Coronary artery (tissue), 2 donors: ENCODE measurements at places on chromosomes 3 and 15.
A peak's percentile ranks its signal among the peaks of the same experiment; 100 is the strongest.

DNA sequence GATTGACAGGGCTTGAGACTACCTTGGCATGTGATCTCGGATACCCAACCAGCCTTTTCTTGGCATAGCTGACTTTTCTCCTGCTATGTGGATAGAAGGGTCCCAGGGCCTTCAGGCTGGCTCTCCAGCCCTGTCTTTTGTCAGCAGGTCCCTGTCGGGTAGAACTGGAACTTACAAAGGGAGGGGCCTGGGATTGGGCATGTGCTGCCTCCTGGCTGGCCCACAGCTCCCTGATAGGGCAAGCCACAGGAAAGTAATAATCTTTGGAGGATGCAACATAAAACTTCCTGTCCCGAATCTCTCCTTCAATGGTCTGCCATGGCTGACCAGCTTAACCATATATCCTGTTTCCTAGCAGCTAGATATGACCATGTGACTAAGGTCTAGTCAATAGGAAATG, 89.1 kb downstream of the ABHD5 start:
- no peak for DNase-seq

DNA sequence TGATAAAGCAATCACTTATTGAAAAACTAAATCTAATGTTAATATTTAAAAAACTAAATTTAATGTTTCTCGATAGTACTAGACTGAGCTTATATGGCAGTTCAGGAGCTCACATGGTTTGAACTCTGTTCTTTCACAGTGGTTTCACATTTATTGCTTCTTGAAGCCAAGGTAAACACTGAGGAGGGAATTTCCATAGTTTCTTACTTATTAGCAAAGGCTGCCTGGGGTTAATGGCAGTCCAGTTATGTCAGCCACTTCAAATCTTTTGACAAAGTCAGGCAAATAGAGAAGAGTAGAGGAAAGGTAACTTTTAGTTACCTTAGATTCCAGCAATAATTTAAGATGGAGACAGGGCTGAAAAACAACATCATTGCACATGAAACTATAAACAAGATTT, 831.5 kb downstream of the ROBO2 start:
- no peak for DNase-seq

- DNase-seq, result no peak
Measured at GRCh38 chr15:25335279-25335678, 103.5 kb downstream of the UBE3A start.

- DNase-seq, result no peak
Measured at GRCh38 chr3:185934174-185934557, 3.6 kb downstream of the TRA2B start.

- DNase-seq, result peak; percentile 62
Measured at GRCh38 chr3:13878281-13879101, 1.4 kb downstream of the WNT7A start.

GRCh38 chr3:39114456-39114855, 7.0 kb downstream of the TTC21A start:
- DNase-seq, result no peak

- DNase-seq, result peak; percentile 45
Measured at GRCh38 chr15:31499236-31499952, 172.8 kb downstream of the KLF13 start.

- no peak for DNase-seq
Measured at GRCh38 chr15:27696530-27696929, 402.6 kb downstream of the OCA2 start.

GRCh38 chr3:55180936-55181535, 253.2 kb upstream of the LRTM1 start:
- no peak for DNase-seq

DNA sequence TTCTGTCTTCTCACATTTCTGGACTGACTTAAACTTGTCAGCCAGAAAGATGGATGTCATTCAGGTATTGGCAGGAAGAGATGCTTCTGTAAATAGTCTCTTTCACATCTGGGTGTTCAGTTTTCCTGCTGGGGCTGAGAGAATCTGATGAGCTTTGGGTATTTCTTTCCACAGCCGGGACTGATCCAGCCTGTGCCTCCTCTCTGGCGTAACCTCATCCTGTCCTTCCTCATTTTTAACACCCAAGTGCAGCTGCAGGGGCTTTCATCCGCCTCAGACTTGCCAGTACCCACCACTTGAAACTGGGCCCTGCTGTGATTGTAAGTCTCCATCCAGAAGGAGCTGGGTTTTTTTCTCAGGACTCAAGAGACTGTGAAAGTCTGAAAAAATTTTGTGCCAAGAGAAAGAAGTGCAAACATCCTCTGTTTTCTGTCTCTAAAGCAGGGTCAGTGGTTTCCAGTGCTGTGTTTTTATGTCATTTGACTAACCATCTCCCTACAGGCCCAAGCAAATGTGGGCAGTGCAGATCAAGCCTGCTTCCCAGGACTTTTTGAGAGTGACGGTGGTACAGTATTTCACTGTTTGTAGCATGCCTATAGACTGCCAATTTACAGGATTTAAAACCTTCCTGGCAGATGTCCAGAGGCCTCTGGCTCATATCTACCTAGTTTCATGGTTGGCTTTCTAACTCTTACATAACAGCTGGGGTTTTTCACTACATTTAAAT, 342.7 kb downstream of the PTPRG start:
- no peak for DNase-seq

- no peak for DNase-seq
Measured at GRCh38 chr3:171058058-171058457, 31.5 kb upstream of the SLC2A2 start.

- no peak for DNase-seq
Measured at GRCh38 chr3:88671573-88671972, 435.8 kb upstream of the EPHA3 start.

DNA sequence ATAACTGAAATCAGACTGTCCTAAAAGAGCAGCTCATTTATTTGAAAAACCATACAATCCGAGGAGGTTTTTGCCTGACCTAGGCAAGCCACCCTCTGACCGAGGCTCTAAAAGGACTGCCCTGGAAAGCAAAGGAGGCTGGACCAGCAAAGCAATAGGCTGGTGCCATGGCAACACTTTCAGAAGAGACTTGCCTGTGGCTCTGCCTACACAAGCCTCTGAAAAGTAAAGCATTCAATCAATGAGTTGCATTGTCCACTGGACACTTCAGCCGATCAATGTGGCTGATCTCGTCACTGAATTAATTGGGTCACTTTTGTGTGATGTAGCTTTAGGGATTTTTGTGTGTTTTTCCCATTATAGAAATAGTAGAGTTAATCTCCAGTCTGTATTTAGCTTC, 99.1 kb upstream of the SEMA6D start:
- no peak for DNase-seq

DNA sequence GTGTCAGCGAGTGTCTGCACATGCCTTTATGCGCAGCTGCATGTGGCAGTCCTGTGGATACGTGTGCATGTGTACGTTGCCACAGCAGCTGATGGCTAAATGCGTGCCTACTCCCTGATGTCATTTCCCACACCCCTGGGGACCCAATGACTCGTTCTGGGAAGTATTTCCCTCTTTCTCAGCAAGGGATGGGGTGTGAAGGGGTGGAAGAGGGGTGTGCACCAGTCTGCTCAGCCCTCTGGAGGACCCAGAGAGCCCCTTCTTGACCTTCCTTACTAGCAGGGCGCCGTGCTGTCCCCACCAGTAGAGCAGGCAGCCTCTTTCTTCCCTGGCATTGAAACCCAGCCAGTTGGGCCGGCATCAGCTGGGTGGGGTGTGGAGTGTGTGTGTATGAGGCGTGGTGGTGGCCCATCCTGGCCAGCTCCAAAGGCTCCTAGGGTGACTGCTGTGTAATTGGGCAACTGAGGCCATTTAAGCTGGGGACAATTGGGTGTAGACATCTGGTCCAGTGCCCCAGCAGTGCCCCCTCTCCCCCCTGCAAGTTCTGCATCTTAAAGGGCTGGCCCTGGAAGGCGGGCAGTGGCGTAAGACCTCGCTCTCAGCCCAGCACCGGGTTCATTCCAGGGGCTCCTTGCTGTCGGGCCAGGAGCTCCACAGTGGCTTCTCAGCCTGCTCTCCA, 19.2 kb downstream of the SNX33 start:
- DNase-seq, result peak; percentile 95

GRCh38 chr3:192820161-192820560, 92.8 kb upstream of the FGF12 start:
- DNase-seq, result no peak

DNA sequence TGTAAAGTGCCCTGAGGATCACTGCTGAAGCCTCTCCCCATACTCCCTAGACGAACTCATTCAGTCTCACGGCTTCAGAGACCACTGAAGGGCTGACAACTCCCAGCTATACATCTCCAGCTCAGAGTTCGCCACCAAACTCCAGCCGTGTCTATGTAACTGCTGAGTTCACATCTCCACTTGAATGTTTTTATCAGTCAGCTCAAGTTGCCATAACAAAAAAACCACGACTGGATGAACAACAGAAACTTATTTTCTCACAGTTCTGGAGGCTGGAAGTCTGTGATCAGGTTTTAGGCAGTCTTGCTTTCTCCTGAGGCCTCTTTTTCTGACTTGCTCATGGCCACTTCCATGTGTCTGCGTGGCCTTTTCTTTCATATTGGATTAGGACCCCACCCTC, 223.0 kb upstream of the LRRFIP2 start:
- DNase-seq, result no peak

DNA sequence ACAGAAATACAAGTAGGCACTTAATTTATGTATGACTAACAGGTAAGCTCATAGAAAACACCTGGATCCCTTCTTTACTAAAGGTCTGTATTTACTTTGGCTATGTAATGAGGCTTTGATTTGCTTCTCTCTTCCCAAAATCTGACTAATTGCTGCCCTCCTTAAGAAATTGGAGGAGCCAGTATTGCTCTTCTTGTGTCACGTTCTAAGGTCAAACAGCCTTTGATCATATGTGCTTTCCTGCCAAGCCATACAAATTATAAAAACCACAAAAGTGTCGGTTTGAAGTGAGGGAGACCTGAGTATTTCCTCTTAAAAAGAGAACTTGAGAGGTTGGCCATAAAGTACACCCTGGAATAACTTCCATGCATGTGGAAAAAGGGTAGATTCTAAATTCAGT, 112.1 kb upstream of the MB21D2 start:
- no peak for DNase-seq

- DNase-seq, result no peak
Measured at GRCh38 chr3:77815467-77815866, 775.6 kb downstream of the ROBO2 start.

GRCh38 chr15:76299786-76300185, 11.5 kb downstream of the ETFA start:
- DNase-seq, result no peak

- DNase-seq, result no peak
Measured at GRCh38 chr15:87874896-87875711, 381.4 kb downstream of the NTRK3 start.

GRCh38 chr3:39019299-39019698, 32.4 kb downstream of the SCN11A start:
- no peak for DNase-seq

GRCh38 chr3:158920371-158920770, 118.5 kb downstream of the MFSD1 start:
- no peak for DNase-seq

DNA sequence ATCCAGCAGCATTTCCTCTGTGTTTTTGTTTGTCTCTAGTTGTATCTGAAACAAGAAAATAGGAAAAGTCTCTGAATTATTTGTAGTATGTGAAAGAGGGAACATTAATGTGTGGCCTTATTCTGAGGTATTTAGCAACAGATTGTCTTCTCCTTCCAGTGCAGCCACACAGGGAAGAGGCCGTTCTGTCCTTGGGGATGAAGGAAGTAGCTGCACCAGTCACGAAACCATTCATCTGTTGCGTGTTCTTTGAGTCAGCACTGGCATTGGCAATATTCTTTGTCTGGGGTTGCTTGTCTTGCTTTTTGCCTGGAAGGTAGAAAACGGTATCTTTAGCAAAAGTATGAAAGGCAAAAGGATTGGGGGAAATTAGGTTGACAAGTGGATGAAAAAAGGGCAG, 91.6 kb downstream of the CDIN1 start:
- no peak for DNase-seq

- no peak for DNase-seq
Measured at GRCh38 chr15:59751552-59752413, 62.7 kb upstream of the BNIP2 start.

DNA sequence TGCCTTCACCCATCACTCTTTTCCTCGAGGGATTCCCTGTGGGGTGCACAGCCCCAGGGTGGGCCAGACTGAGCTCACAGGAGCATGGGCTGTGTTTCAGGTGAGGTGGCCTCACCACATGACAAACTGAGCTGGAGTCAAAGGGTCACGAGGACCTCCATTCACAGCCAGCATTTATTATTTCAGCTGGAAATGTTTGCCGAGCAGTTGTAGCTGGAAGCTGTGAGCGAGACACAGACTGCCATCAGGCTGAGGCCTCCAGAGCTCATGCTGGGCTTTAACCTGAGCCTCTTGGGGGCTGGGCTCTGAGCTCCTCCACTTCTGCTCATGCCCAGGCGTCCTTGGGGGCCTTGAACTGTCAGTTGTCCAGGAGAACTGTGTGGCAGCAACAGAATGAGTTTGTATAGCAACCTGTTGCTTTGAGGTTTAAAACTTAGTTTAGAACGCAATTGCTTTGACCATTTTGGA, 57.5 kb downstream of the FLNB start:
- no peak for DNase-seq

- no peak for DNase-seq
Measured at GRCh38 chr3:191296041-191296541, 33.1 kb upstream of the CCDC50 start.

DNA sequence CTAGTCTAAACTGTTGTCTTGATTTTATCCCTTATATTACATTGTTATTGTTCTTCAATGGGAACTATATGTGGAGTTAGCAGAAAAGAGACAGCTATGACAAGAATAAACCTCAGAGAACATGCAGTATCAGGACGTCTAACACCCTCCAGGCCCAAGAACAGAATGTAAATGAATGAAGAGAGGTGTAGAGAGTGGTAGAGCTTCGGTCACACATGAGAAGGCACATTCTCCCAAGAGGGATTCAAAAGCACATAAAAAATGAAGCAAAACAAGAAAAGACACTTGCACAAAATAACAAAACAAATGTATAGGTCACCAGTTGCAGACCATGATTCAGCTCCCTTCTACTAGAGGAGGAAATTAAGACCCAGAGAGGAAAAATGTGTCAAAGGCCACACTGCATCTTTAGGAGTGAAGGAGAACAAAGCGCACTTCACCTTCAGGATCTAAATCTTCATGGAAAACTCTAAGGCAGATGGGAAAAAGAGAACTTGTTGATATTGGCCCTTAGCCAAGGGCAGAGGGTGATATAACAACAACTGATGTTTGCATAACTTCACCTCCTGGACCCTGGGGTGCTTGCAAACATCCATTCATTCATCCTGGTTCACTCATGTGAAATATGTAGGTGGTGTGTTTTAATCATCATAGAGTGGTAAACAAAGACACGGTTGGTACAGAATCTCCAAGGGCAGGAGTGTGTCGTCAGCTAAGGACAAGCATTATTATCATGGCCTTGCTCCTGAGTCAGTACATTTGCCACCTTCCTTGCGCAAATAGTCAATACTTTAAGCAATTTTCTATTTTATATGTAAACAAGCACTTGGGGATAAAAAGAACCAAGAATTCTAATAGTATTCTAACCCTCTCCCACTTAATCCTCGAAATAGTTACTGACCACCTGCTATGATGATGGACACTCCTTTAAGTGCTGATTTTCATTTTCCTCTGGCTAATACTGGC, 8.8 kb downstream of the NEK10 start:
- DNase-seq, result no peak
